SK-N-SH treated with all-trans-retinoic acid at 6 μM for 48 hours (cell line): ENCODE measurements at places on chromosomes 11 and 22.

DNA sequence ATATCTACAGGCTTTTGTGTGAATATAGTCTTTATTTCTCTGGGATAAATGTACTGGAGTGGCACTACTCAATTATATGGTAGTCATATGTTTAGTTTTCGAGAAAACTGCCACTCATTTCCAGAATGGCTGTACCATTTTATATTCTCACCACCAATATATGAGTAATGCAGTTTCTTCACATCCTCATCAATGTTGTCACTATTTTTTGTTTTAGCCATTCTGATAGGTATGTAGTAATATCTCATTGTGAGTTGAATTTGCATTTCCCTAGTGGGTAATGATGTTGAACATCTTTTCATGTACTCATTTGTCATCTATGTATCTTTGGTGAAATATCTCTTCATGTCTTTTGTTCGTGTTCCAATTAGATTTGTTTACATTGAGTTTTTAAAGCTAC, 18.0 kb downstream of the ACRV1 start:
- ATAC-seq = no peak

- ATAC-seq = no peak
Measured at GRCh38 chr11:57094181-57094935, 87.4 kb upstream of the LRRC55 start.

GRCh38 chr11:78188286-78189173, at the start of the genes KCTD21 and USP35:
Gene KCTD21, minus strand, starts transcription at chr11:78188626. Its CDS starts 14,072 bp downstream, at chr11:78174554.
Gene USP35, plus strand, starts transcription at chr11:78188919. Its CDS starts 7,327 bp downstream, at chr11:78196246.
- peak; percentile 98 for ATAC-seq

GRCh38 chr22:32478994-32479393, 4.4 kb downstream of the FBXO7 start:
- no peak for ATAC-seq

DNA sequence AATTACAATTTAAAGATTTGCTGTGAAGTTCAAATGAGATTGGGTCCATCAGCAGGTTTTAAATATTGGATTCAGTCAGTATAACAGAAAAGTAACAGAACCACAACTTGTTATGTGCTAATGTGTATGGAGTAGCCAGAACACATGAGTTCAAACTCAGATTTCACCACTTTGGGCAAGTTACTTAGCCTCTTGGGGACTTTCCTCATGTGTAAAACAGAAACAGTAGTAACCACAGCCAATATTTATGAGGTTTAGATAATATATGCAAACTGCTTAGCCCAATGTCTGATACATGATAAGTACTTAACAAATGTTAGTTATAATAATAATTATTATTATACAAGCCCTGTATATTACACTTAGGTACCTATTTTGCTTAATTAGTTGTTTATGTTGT, 21.8 kb upstream of the SLC5A12 start:
- no peak for ATAC-seq

DNA sequence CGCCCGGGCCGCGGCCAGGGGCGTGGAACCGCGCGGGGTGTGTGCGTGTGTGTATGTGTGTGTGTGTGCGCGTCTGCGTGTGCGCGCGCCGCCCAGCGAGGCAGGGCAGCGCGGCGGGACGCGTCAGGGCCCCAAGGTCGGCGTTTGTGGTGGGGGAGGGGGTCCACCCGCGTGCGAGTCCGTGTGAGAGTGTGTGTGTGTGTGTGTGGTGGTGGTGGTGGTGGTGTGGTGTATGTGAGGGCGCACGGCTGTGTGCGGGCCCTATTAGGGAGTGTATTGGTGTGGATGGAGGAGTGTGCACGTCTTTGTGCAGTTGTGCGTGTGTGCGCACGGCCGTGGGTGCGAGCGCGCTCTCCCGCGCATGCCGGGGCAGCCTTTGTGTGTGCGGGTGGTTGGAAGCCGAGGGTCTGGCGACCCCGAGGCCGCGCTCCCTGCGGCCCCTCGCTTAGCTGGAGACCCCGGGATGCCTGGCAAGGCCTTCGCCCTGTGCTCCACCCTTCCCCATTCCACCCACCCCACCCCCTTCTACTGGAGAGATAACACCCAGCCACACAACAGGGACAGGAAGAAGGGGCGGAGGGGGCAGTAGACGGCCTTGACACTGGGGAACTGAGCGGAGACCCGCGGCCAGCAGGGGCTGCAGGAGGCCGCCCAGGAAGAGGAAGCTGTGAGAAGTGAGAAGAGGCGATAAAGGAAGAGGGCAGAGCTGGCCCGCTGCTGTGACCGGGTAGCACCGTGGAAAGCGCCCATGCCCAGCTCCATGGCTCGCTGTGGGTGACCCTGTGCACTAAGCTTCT, 528 bp upstream of the ARRB1 start:
- peak; percentile 46 for ATAC-seq
